Vagina (tissue), 2 donors: ENCODE measurements at places on chromosomes 4 and X.

GRCh38 chr4:13159041-13159620 is 325.0 kb downstream of the RAB28 start:
- DNase-seq, result no peak

- no peak for DNase-seq
These were observed 100.1 kb downstream of the PPARGC1A start for GRCh38 chr4:23789762-23790161.

GRCh38 chrX:101605728-101606127 is 12.1 kb downstream of the ARMCX6 start:
- no peak for DNase-seq

- no peak for DNase-seq
These were observed 1.5 kb downstream of the GRID2 start for GRCh38 chr4:92305148-92305877.

DNA sequence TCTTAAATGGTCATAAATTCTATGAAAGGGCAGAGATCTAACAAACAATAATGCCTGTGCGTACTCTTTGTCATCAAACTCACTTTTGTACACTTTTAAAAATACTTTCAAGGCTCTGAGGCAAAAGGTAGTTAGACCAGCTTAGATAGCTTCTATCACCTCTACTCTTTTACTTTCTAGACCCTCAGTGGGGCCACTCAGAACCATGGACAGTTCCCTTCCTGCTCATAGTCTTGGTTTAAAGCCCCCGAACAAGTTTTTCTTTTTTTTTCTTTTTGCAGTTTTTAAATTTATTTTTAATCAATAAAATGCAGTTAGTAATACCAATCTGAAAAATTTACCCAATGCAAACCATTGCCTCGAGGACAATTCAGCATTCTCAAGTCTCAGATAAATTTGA is 460.5 kb upstream of the CNKSR2 start:
- DNase-seq, result no peak

DNA sequence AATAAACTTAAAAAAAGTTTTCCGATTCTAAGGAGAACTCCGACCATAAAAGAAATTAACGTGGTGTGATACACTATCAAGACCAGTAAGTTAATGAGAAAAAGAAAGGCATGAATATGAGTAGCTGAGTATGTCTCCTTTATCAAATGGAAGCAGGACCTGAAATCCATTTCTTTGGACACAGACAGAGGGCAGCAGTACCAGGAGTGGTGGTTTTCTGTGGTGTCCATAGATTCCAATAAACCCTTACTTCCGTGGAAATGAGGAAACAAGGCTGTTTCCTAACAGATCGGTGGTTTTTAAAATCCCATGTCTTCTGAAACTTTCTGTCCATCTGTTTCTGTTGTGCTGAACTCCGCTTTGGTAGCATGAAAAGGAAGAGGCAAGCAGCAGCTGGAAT is 128.5 kb upstream of the TSPAN5 start:
- DNase-seq, result no peak

DNA sequence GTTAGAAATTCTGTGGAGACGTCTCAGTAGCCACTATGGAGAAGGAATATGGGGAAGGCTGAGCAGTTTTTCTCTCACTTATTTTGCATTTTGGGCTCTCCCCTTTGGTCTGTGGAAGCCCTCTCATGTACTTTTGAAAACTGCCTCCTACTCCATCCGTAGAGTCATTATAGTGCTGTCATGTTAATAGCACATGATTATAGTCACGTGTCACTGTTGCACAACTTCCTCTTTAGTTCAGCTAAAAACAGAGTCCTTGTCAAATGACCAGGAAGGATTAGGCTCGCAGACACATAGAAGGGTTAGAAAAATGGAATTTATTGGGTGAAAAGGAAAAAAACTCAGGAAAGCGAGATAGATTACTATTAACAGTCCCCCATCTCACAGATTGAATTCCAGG is 258.2 kb upstream of the CXorf51A start:
- DNase-seq, result no peak

- no peak for DNase-seq
These were observed 35.7 kb upstream of the INTS6L start for GRCh38 chrX:135484641-135485289.

GRCh38 chr4:46390355-46391058 is 579 bp upstream of the GABRA2 start:
- DNase-seq, result no peak

DNA sequence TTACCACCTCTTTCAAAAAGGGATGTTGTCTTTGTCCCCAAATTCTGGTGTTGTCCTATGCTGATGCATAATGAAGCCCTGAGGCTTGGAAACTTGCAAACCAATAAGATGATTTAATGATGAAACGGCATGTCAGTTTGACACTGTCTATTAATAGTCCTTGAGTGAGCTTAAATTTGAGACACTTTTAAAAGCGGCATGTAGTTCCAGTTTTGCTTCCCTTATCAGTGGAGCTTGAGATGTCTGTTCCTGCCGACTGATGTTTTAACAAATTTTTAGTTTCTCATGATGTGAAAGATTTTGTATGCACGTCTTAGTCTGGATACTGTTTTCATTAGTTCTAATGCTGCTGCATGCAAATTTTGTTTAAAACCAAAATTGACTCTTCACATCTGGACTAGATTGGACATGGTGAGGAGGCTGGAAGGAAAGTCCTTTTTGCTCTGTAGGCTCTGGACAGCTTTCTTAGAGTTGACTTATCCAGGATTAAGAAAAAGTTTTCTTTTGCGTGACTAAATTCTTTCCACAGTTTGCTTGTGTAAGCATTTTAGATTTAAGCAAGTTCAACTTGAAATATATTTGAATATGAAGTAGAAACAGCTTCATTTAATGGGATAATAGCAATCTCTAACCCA is 11.7 kb downstream of the C1GALT1C1 start:
- DNase-seq, result no peak

GRCh38 chrX:108186811-108187210 is 95.2 kb downstream of the ATG4A start:
- DNase-seq, result no peak

DNA sequence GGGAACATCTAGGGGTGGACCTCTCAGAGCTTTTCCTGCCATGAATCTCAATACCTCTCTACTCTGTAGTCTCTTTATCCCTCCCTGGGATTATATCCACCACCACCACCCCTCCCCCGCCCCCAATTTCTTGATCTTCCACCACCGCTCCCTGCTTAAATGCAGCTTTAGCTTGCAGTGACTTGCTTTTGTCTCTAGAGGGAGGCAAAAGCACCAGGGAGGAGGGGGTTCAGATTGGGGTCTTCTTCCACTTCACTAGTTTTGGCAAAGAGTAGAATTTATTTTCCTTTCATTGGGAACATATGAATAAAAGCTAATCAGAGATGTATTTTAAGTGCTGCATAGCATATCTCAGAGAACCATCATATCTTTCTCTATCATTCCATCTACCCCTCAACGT is 5.5 kb downstream of the ARHGAP36 start:
- no peak for DNase-seq

DNA sequence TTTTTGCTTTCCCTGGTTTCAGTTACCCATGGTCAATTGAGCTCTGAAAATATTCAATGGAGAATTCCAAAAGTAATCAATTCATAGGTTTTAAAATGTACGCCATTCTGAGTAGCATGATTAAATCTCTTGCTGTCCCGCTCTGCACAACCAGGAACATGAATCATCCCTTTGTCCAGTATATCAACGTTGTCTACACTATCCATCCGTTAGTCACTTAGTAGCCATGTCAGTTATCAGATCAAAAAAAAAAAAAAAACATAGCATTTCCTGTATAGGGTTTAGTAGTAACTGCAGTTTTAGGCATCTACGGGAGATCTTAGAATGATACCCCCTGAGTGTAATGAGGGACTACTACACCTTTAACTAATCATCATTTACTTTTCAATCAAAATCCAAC is 15.1 kb downstream of the LAMP2 start:
- DNase-seq, result no peak

DNA sequence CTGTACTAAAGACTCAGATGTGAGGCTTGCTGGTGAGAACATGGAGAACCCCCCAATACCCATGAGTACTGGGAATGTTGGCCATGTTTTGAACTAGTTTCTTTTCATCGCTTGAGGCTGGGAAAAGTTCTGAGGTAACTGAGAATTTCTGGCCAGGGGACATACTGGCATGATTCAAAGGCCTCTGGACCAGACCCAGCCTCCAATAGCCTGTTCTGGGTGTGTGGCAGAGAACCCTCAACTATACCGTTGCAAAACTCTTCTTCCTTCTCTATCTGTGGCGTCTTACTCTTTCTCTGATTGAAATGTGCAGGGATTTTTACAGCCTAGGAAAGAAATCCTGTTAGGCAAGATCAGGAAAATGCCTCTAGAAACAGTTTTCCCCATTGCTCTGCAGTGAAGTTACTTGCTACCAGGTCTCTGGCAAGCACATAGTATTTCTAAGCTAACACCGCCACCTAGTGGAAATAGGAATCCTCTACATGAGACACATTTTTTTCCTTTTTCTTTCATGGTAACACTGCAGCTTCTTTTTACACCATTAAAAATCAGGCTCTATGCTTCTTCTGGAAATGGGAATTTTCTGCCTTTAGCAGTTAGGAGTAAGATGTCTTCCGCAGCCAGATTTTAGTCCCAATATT is 170.7 kb upstream of the ZCCHC13 start:
- DNase-seq, result no peak

DNA sequence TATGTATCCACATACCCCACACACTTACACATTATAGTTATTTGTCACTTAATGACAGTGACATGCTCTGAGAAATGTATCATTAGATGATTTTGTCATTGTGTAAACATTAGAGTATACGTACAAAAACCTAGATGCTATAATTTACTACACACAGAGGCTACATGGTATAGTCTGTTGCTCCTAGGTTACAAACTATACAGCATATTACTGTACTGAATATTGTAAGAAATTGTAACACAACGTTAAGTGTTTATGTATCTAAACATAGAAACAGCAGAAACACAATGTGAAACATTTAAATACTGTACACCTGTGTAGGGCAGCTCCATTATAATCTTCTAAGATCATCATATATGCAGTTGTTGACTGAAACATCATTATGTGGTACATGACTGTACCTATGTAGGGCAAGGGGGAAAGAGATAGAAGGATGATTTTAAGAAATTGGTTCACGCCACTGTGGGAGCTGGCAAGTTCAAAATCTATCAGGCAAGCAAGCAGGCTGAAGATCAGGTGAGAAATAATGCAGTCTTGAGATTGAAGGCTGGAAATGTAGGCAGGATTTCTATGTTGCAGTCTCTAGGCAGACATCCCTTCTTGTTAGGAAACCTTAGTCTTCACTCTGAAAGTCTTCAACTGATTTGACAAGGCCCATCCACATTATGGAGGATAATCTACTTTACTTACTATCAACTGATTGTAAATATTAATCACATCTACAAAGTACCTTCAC is 78.0 kb upstream of the CPEB2 start:
- DNase-seq, result no peak

- no peak for DNase-seq
These were observed 40.3 kb downstream of the PDGFC start for GRCh38 chr4:156931267-156931666.

GRCh38 chrX:69027181-69028005 is 137.9 kb downstream of the PJA1 start:
- peak; percentile 85 for DNase-seq

DNA sequence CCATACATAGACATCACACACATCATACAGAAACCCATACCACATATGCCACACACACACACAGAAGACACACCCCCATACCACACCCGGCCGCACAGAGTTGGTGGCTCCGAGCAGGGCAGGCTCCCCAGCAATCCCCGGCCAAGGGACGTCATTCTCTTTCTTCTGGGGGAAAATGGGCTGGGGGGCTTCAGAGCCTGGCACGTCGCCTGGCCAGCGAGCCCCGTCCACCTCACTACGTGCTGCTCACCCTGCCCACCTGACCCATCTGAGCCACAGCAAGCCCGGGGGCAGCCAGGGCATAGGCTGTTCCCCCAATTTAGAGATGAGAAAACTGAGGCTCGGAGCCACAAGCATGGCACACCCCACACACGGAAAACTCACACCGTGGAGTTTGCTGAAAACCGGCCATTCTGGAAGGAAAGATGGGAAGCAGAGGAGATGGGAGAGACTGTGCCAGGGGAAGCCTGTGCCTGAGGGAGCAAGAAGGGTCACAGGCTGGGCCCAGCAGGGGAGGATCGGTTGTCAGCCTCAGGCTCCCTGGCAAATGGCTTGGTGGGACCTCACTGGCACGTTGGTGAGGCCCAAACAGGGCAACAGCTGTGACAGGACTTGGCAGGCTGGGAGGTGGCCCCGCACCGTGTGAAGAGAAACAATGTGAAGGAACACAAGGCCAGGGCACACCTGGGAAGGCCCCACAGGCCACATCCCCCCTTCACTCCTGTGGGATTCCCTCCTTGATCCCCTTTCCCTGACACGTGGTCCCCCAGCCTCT is 73.2 kb downstream of the JAKMIP1 start:
- DNase-seq, result no peak

DNA sequence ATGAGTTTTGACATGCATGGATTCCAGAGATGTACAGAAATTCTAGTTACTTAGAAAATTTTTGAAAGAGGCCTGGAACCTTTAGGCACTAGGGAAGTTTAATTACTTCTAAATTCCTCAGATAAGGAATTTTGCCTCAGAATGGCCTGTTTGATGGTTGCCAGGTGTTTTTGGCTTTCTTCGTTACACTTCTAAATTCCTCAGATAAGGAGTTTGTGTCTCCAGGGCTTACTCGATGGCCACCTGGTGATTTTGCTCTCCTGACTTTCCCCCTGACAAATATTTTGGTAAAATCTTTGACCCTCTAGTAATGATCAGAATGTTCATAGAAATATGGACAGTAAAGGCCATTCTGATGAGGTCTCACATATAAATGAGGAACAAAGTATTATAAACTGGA is 64.3 kb downstream of the BEX3 start:
- DNase-seq, result no peak

DNA sequence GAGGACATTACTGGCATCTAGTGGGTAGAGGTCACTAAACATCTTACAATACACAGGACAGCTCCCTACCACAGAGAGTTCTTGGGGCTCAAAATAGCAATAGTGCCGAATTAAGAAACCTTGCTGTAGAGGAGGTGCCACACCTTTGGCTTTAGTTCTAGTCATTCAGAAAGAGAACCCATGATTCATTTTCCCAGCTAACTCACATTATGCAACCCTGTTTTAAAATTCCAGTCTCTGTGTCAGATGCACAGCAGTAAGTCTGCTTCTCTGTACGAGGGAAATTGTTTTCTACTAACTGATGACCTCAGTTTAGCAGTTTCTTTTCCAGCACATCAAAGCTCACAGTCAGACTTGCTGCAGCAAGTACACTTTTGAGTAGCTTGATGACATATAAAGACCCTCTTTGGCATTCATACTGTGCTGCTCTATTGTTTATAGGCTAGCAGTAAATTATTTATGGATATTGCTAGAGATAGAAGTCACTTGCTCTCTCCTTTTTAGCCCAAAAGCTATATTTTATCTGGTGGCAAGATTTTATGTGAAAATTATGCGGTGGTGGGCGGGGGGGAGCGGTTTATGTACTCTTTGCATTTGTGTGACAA is 487.8 kb upstream of the MAGEB18 start:
- DNase-seq, result no peak

GRCh38 chr4:82851885-82852750 is 38.8 kb downstream of the SEC31A start:
- no peak for DNase-seq

- no peak for DNase-seq
These were observed 55.1 kb downstream of the SPATA18 start for GRCh38 chr4:52106191-52106590.
